ENCODE measurements at places on chromosomes 5 and 9.
A peak's percentile ranks its signal among the peaks of the same experiment; 100 is the strongest.

DNA sequence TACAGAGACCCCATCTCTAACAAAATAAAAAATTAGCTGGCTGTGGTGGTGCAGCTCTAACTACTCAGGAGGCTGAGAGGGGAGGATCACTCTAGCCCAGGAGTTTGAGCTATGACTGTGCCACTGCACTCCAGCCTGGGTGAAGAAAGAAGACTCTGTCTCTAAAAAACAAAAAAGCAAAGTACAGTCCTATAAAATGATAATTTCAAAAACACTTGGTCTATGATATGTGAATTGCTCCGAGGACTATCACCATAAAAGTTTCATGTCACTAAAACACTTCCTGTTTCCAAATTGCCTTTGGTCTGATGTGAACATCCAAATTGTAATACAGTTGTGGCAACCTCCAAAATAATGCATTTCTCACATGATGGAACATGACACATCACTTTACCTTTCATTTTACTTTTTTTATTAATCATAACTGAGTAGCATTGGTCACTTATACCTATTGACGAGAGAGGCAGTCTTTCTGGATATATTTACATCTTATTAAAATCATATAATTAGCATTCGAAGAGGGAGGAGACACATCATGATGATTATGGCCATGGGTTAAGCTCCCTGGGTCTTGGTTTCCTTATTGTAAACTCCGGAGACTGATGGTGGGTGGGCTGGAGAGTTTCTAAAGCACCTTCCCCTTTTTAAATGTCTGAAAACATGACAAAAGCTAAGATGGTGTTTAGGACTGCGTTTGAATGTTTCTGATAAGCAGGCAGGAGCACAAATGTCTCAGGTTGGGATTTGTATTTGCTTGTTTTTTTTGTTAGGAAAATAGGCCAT lies 25.8 kb upstream of the CD180 start:
- DNase-seq, result no peak

DNA sequence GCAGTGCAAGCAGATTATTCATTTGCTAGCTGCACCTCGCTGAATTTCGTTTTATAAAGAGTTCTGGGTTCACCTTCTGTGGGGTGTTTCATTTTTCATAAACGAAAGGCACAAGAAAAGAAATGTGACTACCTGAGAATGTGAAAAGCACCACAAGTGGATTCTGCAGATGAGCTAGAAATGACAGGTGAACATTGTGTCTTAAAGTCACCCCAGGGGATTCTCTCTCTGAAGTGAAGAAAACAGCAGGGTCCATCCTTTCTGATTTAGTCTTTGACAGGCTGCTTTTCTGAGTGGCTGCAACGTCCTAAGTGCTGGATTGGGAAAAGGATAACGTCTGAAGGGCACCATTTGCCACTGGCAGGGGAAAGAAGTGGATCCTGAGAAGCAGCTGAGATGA lies 469.3 kb downstream of the SPATA31D1 start:
- no peak for DNase-seq

DNA sequence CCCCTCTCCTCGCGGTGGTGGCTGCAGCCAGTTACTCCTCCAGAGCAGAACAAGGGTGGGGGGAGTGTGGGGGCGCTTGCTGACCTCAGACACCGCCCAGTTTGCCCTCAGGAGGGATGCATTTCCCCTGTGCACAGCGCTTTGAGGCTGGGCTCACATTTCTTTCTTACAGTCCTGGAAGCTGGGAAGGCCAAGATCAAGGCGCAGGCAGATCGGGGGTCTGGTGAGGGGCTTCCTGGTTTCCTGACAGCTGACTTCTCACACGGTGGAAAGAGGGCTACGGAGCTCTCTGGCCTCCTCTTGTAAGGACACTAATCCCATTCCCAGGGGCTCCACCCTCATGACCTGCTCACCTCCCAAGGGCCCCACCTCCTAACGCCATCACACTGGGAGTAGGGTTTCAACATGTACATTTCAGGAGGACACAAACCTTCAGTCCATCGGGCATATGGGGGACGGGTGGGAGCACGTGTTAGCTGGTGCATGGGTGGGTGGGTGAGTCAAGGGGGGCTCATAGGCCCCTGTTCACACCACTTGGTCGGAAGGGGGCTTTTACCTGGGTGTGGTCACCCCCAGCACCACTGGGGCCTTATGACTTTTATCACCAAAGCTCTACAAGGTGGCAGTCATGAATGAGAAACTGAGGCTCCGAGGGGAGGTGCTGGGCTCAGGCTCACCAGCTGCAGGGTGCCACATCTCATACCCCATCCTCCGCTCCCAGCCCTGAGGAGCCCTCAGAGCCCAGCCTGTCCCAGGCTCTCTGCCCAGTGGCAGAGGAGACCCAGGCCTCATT lies 7.7 kb upstream of the SCGB3A1 start:
- DNase-seq, result no peak

DNA sequence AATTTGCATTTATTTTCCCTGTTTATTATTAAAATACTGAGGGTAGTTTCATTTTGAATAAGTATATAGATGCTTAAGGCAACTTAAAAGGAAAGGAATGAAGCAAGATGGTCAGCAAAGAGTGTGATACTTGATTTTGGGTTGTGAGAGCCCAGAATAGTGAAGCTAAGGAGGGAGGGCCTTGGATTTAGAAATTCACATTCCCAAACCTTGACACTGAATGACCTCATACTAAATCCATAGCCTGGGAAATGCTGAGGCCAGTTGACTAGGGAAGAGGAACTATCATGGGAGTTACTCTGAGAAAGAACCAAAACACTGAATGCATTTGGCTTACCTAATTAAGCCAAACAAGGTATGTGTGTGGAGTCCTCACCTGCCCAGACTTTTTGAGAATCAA lies 292.5 kb downstream of the SPATA31D1 start:
- no peak for DNase-seq

- no peak for DNase-seq
Measured at GRCh38 chr5:126752081-126752785, 24.7 kb upstream of the LMNB1 start.

DNA sequence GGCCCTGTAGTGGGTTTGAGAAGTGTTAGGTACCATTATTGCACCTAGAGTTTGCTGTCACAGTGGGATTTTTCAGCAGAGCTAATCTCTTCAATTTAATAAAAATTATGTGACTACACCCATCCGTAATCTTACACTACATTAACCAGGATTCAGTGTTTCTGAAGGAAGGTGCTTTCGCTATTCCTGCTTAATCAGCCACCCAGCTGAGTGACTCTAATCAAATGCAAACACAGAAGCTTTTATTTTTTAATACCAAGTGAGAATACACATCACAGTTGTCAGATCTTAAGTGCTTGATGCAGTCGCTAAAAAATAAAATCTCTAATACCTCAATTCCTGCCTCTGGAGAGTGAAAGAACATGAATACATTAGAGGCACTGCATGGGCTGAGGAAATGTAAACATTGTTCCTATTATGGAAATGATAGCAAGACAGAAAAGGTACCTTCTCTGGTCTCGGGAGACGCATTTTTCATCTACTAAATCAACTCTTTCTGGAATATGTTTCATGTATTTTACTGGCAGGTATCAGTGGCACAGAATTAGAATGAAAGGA lies 125.7 kb downstream of the SEMA6A start:
- DNase-seq, result no peak

GRCh38 chr9:129889941-129890717 lies 54.9 kb downstream of the USP20 start:
- peak; percentile 70 for DNase-seq

GRCh38 chr5:108381350-108381953 lies 446 bp downstream of the FBXL17 start:
- peak; percentile 33 for DNase-seq

DNA sequence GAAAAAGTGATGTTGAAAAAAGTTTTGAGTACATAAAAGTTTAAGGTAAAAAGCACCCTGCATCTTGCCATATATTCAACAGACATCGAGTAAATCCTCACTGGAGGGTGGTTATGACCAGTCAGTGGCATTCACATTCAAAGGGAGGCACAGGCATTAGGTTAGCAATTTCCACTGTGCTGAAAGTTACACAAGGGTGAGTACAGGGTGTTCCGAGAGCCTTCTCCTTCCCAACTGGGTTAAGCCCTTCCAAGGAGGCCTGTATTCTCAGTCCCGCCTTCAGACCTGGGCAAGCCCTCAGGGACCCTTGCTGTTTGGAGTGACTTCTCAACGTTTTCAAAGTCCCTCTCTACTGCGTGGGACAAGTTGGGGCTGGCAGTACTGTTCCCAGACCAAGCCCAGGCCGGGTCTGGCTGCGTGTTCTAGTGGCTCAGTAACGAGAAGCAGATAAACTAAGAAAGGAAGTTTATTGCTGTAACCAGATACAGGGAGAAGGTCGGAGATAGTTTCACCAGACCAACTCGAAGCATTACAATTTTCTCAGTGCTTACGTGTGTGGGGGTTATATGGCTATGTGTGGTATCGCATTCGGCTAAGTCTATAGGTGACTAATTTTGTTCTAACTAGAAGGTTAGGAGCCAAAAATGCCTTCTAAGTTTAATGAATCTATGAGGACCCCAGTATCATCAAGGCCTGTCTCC lies 13.0 kb upstream of the SETX start:
- no peak for DNase-seq

DNA sequence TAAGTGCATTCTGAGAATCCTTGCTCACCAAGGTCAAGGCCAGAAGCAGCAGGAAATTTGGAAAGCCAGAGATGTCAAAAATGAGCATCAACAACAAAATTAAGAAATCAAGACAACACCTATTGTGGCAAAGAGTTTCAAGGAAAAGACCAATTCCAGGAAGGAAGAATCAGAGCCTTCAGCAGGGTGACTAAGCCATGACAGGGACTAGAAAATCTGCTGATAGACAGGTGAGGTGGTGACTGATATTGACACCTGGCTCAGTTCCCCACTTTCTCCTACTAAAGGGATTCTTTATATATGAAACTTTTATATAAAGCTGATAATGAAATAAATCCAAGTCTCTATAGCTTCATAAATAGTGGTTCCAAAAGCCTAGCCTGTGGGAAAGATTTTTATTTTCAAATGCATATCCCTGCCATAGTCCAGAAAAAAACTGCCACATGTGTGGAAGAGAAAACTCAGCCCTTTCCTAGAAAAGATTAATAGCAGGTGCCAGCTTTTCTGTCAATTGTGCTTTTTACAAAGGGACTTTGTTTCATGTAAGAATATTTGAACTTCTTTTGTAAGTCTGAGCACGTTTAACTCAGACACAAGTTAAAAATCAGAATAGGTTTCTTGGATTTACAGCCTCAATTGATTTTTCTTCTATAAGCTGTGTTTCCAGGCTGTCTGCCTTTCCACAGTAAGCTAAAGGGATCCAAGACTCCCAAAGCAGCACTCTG lies 81.1 kb upstream of the GRAMD2B start:
- no peak for DNase-seq

DNA sequence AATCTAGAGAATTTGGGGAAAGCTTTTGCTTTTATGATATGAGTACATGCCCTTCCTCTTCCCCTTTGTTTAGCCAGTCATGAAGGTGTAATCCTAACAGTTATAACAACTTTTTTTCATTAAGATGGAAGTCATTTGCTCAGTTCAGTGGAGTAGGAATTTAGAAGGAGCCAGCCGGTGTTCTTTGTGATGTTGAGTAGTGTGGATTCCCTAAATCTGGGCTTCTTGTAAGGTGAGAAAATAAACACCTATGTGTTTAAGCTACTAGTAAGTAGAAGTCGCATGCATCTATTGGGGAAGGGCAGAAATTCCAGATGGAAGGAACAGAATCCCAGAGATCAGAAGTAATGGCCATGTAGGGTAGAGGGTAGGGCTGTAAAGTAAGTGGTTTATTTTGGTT lies 13.6 kb upstream of the CNTLN start:
- DNase-seq, result no peak

DNA sequence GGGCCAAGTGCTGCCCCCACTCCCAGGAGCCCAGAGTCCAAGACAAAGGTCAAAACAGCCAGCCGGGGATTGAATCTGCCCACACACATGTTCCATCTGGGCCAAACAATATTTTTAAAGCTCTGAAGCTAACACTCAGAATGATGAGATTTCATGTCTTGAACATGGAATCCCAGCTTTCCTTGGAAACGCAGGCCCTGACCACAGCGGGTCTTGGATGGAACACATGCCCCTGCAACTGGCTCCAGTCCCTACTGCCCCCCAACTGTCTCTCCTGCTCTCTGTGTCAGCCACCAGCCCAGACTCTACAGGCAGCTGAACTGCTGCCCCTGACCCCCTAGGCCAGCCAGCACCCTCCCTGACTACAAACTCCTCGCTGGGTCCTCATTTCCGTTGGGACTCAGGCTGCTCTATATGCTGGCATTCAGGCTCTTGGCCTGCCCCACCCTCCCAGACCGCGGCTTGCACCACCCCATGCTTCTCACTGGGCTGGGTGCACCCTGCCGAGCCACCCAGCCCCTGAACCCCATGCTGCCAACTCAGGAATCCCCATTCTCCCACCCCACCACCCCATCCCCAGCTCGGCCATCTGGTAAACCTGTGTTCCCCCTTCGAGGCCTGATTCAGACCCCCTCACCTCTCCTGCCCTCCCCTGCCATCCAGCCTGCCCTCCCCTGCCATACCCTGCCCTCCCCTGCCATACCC lies 71.7 kb downstream of the ADAMTS2 start:
- no peak for DNase-seq

GRCh38 chr9:80114241-80114640 lies 542.5 kb downstream of the TLE4 start:
- no peak for DNase-seq

GRCh38 chr5:9927106-9927505 lies 297.0 kb upstream of the TAS2R1 start:
- no peak for DNase-seq

- no peak for DNase-seq
Measured at GRCh38 chr9:133731876-133732638, 6.1 kb downstream of the SARDH start.

DNA sequence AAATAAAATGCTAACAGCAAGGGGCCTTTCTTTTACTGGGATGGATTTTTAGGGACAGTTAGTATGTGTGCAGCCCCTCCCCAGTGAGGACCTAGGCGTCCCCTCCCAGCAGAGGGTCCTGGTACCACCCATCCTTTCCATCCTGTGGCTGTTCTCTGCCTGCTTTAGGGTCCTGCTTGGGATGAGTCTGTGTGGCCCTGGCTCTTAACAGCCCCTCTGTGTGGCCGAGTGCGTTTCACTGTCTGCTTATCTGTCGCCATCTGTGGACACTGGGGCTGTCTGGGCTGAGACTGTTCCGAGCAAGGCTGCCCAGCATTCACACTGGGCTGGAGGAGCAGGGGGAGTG lies 17.0 kb downstream of the WNK2 start:
- DNase-seq, result no peak

- DNase-seq, result no peak
Measured at GRCh38 chr5:102089883-102090282, 206.2 kb downstream of the SLCO4C1 start.

DNA sequence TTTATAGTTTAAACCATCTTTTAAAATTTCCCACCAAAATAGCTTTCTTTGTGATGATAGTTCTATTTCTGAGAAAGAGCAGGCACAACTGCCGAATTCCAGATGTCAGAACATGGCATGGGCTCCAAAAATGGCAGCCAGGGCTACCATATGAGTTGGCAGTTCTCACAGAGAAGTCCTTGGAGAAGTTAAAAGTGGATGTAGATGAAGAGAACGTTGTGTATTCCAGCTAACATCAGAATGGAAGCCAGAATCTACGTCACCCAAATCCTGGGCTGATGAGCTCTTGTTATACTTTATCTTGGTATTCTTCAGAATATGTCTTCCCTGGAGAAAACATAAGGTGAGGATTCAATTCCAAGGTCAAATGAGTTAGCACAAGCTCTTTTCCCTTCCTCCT lies 66.9 kb upstream of the BASP1 start:
- DNase-seq, result no peak

Data from GM12864 (cell line).